ENCODE measurements at places on chromosomes 4 and X.

GRCh38 chrX:65127842-65128241, 151.6 kb upstream of the ZC4H2 start:
- DNase-seq: no peak

GRCh38 chr4:139557556-139558110, 1.6 kb upstream of the SETD7 start:
- no peak for DNase-seq

GRCh38 chr4:52659001-52659721, at the start of gene USP46:
Gene USP46 (minus strand): TSS chr4:52659301. CDS start chr4:52659150, 151 bp downstream.
- peak; percentile 36 for DNase-seq

GRCh38 chrX:46169808-46170207, 375.4 kb downstream of the ZNF674 start:
- DNase-seq: no peak

DNA sequence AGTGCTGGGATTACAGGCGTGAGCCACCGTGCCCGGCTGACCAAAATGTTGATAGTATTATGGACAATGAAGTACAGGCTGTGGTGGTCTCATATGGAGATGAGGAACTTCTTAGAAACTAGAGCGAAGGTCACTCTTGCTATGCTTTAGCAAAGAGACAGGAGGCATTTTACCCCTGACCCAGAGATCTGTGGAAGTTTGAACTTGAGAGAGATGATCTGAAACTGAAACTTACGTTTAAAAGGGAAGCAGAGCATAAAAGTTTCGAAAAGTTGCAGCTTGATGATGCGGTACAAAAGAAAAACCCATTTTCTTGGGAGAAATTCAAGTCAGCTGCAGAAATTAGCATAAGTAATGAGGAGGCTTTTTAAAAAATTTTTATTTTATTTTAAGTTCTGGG, 8.5 kb upstream of the CTAG2 start:
- no peak for DNase-seq

- no peak for DNase-seq
These were observed 291.0 kb upstream of the HAND2 start for GRCh38 chr4:173821036-173821435.

DNA sequence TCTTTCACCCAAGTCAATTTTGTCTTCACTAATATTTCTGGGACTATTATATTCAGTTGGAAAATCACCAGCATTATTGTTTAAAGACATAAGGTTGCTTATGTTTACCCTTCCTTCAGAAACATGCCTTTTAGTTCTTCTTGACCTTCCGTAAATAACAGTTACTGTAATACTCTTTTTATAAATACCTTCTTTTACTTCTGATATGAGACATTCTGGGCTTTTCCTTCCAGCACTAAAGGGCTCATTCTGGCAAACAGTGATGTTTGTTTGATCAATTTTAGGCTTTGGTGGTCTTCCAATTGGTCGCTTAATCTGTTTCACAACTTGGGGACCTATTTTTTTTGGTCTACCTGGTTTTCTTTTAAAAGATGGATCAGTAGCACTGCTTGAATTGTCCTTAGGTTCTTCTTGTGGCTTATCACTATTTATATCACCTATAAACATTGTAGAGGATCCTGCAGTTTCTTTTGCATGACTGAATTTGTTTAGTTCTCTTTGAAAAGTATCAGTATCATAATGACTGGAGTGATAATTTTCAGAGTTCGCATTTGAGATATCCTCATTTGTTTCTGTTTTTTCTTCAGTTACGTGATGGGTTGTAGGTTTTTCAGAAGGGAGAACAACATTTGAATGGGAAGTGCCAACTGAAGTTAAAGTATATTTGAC, 64.8 kb downstream of the NCAPG start:
- no peak for DNase-seq

- peak; percentile 48 for DNase-seq
These were observed 92.9 kb upstream of the TNIP3 start for GRCh38 chr4:121256887-121257466.

All from skeletal muscle cell (primary cell).